CD4-positive, alpha-beta T cell treated with Interleukin-17A for 1 hour (primary cell): ENCODE measurements at places on chromosomes 4 and X.

- DNase-seq: no peak
Measured at GRCh38 chr4:3079694-3080123, 5.2 kb downstream of the HTT start.

GRCh38 chr4:13990596-13991589 is 363.4 kb upstream of the BOD1L1 start:
- DNase-seq: no peak

DNA sequence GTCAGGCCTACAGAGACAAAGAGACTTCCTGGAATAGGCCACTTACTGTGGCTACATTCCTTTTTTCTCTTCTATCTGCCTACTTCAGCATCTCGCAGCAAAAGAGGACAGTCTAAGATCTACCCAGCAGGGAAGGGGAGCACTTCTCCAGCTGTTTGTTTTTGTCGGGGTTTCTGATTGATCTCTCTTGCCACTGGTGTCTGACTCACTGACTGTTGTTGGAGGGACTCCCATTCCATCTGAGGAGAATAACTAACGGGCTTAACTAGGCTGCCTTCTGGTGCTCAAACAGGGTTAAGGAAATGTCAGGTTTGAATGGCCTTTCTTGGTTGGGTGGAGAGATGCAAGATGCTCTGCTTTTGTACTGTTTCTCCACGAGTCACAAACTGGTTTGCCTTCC is 100.2 kb upstream of the TMEM164 start:
- DNase-seq: no peak

DNA sequence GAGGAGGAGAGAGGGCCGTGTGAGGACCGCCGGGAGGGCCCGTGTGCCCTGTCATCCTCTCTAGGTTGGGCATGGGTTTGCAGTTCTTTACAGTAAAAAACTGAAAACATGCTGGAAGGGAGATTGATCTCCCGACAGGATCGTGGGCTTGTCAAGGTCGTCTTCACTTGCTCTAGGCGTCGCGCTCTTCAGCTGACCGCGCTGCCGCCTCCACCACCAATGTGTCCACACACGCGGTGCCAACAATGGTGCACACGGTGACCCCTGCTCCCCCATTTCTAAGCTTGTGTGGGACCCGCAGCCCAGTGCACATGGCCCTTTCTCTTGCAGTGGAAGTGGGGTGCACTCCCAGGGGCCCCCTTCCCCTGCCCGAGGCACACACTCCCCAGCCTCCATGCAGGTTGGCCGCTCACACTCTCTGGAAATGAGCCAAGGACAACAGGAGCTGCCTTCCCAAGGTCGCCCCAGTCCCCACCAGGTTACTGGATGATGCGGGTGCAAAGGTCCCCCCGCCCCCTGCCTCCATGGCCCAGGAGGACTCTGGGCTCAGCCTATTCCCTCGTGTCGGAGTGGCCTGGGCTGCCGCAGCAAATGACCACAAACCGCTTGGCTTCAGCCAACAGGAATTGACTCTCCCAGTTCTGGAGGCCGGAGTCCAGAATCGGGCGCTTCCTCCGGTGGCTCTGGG is 1.7 kb upstream of the ZFP92 start:
- no peak for DNase-seq

GRCh38 chr4:110837896-110838450 is 215.1 kb upstream of the PITX2 start:
- no peak for DNase-seq

DNA sequence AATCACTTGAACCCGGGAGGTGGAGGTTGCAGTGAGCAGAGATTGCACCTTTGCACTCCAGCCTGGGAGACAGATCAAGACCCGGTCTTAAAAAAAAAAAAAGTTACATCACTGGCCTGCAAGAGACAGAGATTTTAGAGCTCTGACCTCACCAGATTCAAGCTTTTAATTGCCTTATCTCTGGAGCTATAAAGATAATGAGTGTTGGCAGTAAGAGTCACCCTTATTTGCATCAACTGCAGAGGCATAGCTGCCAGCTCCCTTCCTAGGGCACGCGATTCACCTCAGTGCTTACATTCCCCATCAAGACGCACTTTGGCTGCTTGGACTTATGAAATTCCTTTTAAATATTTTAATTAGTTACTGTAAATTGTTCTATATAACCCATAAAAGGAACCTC is 12.5 kb upstream of the SPATA4 start:
- DNase-seq: no peak
